Coronary artery (tissue), 2 donors: ENCODE measurements at places on chromosomes 1 and 21.

DNA sequence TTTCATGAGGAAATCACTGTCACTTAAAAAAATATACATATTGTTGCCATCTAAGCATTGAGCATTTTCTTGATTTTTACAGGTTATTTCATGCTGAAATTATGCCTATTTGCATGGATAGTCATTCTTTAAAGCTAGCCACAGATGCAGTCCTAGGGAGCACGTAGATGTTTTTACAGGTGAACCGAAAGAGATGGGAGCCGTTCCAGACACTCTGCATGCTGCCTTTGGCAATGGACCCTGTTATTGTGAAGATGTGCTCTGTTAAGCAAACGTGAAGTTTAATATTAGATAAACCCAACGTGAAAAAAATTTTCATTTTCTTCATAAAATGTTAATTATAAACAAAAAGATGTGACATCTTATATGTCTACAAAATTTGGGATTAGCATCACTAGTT lies 7.1 kb downstream of the PROX1 start:
- DNase-seq: no peak

DNA sequence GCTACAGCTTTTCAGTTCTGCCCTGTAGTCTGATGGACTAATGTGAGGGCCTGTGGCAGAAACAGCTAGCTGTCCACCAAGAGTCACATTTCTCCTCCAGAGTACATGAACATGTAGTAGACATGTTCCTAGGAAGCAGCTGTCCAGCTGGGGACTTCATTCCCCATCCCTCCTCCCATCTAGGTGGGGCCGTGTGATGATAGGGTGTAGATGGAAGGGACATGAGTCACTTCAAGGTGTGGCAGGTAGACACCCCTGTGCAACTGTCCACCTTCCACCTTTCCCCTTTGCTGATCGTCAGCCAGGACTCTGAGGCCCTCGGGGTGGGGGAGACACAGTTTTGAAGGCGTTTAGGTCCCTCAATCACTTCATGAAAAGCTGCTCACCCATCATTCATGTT lies 3.6 kb upstream of the RD3 start:
- DNase-seq: no peak

DNA sequence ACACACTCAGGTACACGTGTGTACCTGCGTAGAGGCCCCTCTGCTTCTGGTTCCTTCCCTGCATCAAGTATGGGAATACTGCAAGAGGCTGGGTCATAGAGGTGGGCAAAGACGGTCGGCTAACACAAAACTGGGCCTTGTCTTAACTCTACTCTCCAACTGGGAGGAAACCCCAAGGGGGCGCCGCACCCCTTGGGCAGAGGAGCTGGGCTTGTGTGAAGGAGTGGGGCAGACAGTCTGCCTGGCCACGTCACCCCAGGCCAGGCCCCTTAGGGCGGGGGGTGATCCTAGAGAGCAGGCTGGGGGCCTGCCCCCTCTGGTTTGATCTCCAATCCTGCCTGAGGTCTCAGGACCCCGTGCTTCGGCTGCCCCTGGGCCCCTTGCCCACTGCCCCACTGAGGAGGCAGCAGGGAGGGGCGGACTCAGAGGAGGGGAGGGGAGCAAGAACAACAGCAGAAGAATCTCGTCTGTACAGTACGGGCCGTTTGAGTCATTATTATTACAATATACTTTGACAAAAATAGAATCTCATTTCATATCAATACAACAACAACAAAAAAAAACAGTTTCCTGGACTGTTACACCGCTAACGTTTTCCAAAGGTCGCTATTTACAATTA lies 34.7 kb downstream of the MEF2D start:
- DNase-seq: no peak

DNA sequence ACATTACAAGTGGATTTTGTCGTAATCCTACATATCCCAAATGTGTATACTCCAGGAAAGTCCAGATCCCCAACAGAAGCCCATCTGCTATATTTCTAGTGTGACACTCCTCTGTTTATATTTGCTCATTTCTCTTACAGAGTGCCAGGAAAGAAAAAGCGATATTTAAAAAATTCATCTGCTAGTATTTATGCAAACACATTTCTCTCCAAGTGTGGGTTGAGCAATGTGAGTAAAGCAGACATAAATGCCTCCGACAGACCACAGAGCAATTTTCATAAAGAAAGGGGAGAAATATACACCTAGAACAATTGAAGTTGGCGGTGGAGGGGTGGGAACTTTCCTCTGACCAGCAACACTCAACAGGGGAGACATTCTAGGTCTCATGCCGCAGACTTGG lies 22.2 kb upstream of the RAP1A start:
- DNase-seq: no peak

DNA sequence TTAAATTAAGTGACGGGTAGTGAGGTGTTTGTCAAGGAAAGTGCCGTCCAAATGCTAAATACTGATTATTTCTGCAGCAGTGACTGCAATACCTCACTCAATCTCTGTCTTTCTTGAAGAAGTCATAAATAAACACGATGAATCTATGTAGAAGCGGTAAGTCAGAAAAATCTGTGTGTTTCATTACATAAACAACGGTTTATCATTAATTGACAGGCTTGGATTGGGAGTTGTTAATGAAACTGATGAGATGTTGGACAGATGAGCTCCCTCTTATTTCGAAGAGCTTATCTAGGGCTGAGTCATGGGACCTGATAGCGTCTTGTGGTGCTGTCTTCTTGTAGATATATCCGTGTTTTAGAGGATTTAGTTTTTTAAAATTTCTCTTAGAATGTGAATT lies 92.2 kb upstream of the SAMD11 start:
- DNase-seq: no peak

- no peak for DNase-seq
These were observed 220.0 kb downstream of the LRRC40 start for GRCh38 chr1:69985376-69985775.

GRCh38 chr1:42950116-42950481 lies 8.6 kb downstream of the SLC2A1 start:
- no peak for DNase-seq
